Stimulated activated naive CD8-positive, alpha-beta T cell treated with anti-CD3 and anti-CD28 coated beads, Interleukin-15, Interleukin-2, amounts not matched to agents 100 U/mL and 50 U/mL, for 24 hours (primary cell): ENCODE measurements at places on chromosomes 3 and 15.

GRCh38 chr15:42056934-42057798, 36.3 kb upstream of the PLA2G4E start:
- DNase-seq = peak; percentile 65

DNA sequence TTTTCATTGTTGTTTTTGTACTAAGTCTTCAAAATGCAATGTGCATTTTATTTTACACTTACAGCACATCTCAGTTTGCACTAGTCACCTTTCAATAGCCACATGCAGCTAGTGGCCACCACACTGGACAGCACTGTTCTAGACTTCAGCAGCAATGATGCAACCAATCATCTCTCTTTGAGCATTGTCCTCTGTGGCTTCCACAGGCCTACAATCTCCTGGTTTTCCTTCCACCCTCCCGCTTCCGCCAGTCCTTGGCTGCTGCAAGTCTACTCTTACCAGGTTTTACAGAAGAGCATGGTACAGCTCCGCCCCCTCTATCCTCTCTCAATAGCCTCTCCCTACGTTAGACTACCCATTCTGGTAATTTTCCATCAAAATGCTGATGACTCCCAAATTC, 25.1 kb upstream of the FSIP1 start:
- DNase-seq = no peak

DNA sequence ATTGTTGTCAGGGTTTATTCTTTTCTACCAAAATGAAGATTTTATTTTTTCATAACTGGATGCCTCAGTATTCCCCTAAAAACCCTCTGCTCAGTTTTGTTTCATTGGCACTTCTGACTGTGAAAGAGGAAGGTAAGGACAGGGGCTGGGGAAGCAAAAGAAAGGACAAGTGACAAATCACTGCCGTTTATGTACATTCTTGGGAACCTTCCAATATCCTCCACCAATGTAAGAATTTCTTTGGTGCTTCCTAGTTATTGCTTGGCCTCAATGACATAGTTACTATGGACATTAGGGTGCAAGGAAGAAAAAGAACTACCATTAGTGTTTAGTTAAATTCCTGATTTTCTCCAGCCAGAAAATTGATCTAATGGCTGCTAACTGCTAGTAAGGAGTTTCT, 131.0 kb upstream of the C15orf61 start:
- no peak for DNase-seq

GRCh38 chr3:141489203-141489602, 2.4 kb downstream of the RASA2 start:
- peak; percentile 25 for DNase-seq

- no peak for DNase-seq
Measured at GRCh38 chr15:31390777-31391486, 64.3 kb downstream of the KLF13 start.
